A172 (cell line): ENCODE measurements at places on chromosomes 2 and 18. TPM values are rescaled to one million over a fixed set of nuclear protein-coding genes. Genes with fewer than 3 reads are reported as not detected.

The MC4R gene
- 2.7 and 3.9 TPM in 2 replicates for total RNA-seq

The ICA1L gene
- 9.7 and 14.4 TPM in 2 replicates for total RNA-seq

The REL gene
- total RNA-seq = 4.9 and 8.6 TPM in 2 replicates

The UGT1A6 gene
- 0.05 TPM in 1 of 2 replicates, not detected in the other for total RNA-seq

The EVX2 gene
- total RNA-seq = not detected in 2 replicates

The NEURL3 gene
- 0.45 and 0.93 TPM in 2 replicates for total RNA-seq

The ZC3H15 gene
- total RNA-seq = 114 and 120 TPM in 2 replicates

The HTR2B gene
- 0.07 TPM in 1 of 2 replicates, not detected in the other for total RNA-seq

The NEU2 gene
- total RNA-seq = not detected in 2 replicates

The ABCG5 gene
- total RNA-seq = not detected in 2 replicates

The THSD7B gene
- 0.02 TPM in 1 of 2 replicates, not detected in the other for total RNA-seq

The ATOH8 gene
- total RNA-seq = 1.7 and 3.2 TPM in 2 replicates

The KLHL30 gene
- 6.3 and 7.4 TPM in 2 replicates for total RNA-seq

The DNAH7 gene
- 0.40 and 0.55 TPM in 2 replicates for total RNA-seq

The RUFY4 gene
- not detected in 2 replicates for total RNA-seq

The NEU4 gene
- total RNA-seq = 0.22 TPM in 1 of 2 replicates, not detected in the other

The SERPINB2 gene
- not detected in 2 replicates for total RNA-seq

The KCNS3 gene
- total RNA-seq = 4.4 and 7.3 TPM in 2 replicates

The AUP1 gene
- 150 and 194 TPM in 2 replicates for total RNA-seq

The TFCP2L1 gene
- 0.26 and 0.34 TPM in 2 replicates for total RNA-seq

The SEMA4C gene
- 38.4 and 40.1 TPM in 2 replicates for total RNA-seq

The CCDC142 gene
- 11.7 and 12.5 TPM in 2 replicates for total RNA-seq

The SULT1C4 gene
- not detected in 2 replicates for total RNA-seq

The POTEC gene
- 0.53 and 0.98 TPM in 2 replicates for total RNA-seq

The IL1R1 gene
- 1.7 and 2.6 TPM in 2 replicates for total RNA-seq

The PTPRN gene
- total RNA-seq = 19.3 and 31.5 TPM in 2 replicates

The TEX51 gene
- total RNA-seq = not detected in 2 replicates

The AMER3 gene
- not detected in 2 replicates for total RNA-seq

The GDF7 gene
- total RNA-seq = 0.10 and 0.24 TPM in 2 replicates

The LRATD1 gene
- total RNA-seq = not detected in 2 replicates

The SIX3 gene
- not detected in 2 replicates for total RNA-seq
